ENCODE measurements at places on chromosomes 6 and 20. TPM values are rescaled to one million over a fixed set of nuclear protein-coding genes. Genes with fewer than 3 reads are reported as not detected.

The TRAPPC3L gene
- total RNA-seq = not detected

The FKBP5 gene
- total RNA-seq = 156 TPM

DNA sequence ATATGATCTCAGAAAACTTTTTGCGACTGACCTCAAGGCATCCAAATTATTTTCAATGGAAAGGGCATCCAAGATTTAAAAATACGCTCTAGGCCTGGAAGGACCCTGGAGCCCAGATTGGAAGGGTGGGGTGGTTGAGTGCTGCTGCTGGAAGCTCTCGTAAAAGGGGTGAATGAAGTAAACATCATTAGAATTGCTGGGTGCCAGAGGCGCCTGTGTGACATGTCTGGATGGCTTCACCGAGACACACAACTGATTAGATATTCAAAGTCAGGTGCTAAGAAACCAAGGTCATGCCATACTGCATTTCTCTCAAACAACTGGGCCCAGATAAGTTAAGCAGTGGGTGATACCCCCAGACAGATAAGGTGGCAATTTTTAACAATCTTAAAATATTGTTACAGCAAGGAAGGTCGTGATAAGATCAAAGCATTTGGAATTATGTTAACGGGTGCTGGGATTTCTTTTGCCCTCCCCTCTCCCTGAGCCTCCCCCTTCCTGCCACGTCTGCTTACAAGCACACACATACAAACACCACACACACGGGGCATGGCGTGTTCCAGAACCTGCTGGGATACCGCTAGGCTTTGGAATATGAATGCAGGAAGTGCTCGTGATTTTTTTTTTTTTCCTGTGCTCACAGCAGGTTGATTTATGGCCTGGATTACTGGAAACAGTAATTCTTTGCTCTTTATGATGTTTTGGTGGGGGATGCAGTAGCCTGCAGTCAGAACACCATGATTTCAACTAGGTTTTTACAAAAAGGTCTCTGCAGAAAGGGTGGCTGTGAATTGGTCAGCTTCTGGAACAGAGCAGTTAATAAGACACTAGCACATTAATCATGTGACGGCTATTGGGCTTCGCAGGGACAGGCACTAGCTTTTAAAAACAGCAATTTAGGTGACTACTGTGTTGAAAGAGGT, 551.2 kb downstream of the QKI start:
- no peak for DNase-seq

- no peak for DNase-seq
These were observed 177.6 kb upstream of the MAN1A1 start for GRCh38 chr6:119527231-119527578.

DNA sequence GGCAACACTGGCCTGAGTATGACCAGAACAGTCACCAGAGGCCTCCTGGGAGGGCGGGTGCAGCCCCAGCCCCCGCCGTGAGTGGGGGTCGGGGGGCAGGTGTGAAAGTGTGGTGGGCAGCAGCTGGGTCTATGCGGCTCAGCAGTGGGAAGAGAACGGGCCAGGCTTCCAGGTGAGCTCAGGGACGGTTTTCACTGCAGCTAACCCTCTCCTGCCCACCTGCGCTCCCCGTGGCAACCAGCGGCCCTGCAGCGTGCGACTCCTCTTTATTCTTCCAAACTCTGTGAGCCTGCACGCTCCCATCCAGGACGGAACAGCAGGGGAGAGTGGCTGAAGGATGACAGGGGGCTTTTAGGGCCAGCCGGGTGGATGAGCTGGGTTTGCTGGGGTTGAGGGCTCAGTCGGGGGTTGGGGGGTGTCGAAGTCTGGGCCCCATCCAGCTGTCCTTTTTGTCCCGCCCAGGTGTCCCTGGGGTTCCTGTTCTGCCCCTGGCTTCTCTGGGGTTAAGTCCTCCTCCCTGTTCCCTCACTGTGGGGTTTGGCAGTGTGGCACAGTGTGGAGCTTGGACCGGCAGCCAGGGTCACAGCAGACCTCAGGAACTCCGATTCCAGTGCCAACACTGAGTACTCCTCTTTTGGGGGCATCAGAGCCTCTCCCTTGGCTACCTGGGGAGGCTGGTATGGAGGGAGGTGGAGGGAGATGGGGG, 859 bp upstream of the BIRC7 start:
- no peak for DNase-seq

DNA sequence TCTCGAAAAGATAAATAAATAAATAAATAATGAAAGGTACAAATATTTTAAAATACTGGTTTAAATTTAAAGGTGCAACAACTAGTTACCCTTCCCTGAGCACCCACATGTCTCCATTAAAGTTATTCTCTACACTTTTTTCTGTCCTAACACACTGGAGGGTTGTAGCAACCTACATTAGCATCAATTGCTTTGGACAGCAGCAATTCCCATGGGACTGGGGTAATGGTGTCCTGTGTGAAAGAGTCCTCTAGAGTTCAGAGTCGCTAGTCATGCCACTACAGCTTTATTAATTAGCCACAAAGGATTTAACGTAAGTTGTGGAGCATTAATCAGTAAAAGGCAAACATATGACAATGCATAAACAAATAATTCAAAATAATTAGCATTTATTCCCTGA, 14.1 kb upstream of the CD24 start:
- no peak for DNase-seq

DNA sequence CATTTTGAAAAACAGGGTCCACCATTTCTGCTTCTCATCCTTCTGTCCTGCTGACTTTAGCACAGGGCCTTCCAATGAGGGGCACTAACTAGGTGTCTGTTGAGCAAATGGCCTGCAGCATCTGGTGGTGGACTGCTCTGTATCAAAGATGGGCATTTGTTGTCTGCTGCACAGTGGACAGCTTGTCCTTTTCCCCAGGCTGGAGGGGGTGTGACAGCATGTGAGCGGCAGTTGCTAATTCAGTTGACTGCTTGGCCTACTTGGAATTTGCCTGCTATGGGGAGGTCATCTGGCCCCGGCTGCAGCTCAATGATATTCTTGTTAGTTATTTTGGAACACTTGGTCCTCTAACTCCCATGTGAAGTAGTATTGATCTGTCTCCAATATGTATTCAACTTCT, 93.7 kb downstream of the SH3BGRL2 start:
- no peak for DNase-seq

GRCh38 chr6:46491628-46492547, 639 bp upstream of the RCAN2 start:
- DNase-seq = peak; percentile 47
